CD4-positive, CD25-positive, alpha-beta regulatory T cell (primary cell): ENCODE measurements at places on chromosomes 5 and 9. TPM values are rescaled to one million over a fixed set of nuclear protein-coding genes. Genes with fewer than 3 reads are reported as not detected.

GRCh38 chr9:88991066-88992034, at the start of gene S1PR3:
Gene S1PR3, plus strand, starts transcription at chr9:88991468. Its CDS starts 9,733 bp downstream, at chr9:89001201.
- peaks cover 16% of the 10 kb centered on the region for H3K4me1 ChIP-seq
- DNase-seq, result no peak
- peaks cover 3% of the 10 kb centered on the region for H3K27me3 ChIP-seq
- no peaks in the 10 kb centered on the region for H3K36me3 ChIP-seq
- H3K27ac ChIP-seq, result no peak within 1 kb of the TSS

The SIGMAR1 gene
- polyA plus RNA-seq, result 107 TPM

The WDR38 gene
- not detected for polyA plus RNA-seq

DNA sequence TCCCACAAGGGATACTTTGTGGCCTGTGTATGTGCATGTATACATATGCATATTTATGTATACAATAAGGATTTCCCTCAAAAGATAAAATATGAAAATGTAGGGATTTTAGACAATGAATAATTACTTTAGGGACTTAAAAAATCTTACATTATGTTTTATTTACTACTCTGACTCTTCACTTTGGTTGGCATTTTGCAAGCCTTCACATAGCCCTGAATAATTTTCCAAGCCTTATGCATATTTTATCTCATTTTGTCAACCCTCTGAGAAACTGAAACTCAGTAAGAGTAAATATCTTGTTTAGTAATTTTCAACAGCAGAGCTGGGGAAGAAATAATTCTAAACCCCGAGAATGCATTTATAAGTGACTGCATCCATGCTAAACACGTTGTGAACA, 153.0 kb upstream of the SLC24A2 start:
- no peaks in the 10 kb centered on the region for H3K27me3 ChIP-seq
- H3K4me3 ChIP-seq, result no peak overlapping the region
- H3K36me3 ChIP-seq, result no peaks in the 10 kb centered on the region
- H3K4me1 ChIP-seq, result no peaks in the 10 kb centered on the region
- H3K27ac ChIP-seq, result no peak overlapping the region
- no peak for DNase-seq

The SLC36A2 gene
- polyA plus RNA-seq, result not detected

GRCh38 chr5:1181451-1182359, 19.7 kb upstream of the SLC6A19 start:
- no peaks in the 10 kb centered on the region for H3K27me3 ChIP-seq
- no peak for DNase-seq
- H3K4me3 ChIP-seq, result no peak overlapping the region
- no peaks in the 10 kb centered on the region for H3K36me3 ChIP-seq
- no peak overlapping the region for H3K27ac ChIP-seq

GRCh38 chr5:60568646-60569045, 131.3 kb downstream of the DEPDC1B start:
- no peaks in the 10 kb centered on the region for H3K36me3 ChIP-seq
- no peak overlapping the region for H3K27ac ChIP-seq
- no peaks in the 10 kb centered on the region for H3K27me3 ChIP-seq
- H3K4me1 ChIP-seq, result no peaks in the 10 kb centered on the region
- no peak overlapping the region for H3K4me3 ChIP-seq

The TMEFF1 gene
- not detected for polyA plus RNA-seq

DNA sequence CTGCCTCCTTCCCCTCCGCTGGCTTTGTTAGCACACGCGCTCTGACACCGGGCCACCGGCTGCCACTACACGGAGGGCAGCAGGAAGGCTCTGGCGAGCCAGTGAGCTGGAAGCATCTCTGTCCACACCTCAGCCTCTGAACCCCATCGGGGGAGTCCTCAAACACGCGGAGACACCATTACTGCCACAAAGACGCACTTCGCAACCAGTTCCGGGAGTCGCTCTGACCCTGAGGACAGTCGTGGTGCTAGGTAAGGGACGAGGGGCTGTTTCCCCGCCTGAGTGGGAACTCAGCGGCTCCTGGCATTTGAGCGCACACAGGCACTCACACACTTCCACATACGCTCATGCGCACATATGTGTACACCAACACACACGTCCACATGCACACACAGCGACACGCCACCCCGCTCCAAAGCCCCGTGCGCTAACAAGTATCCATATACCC, 160.0 kb downstream of the C9orf152 start:
- no peaks in the 10 kb centered on the region for H3K27me3 ChIP-seq
- H3K36me3 ChIP-seq, result no peaks in the 10 kb centered on the region
- no peak overlapping the region for H3K27ac ChIP-seq
- no peak for DNase-seq
- H3K4me3 ChIP-seq, result peak overlapping the region; percentile 84

GRCh38 chr5:82309091-82309531, 31.0 kb upstream of the RPS23 start:
- no peak for DNase-seq
- no peaks in the 10 kb centered on the region for H3K27me3 ChIP-seq
- no peaks in the 10 kb centered on the region for H3K36me3 ChIP-seq
- H3K4me3 ChIP-seq, result no peak overlapping the region

The HACD4 gene
- 11.9 TPM for polyA plus RNA-seq

GRCh38 chr5:168952196-168952595, 348.7 kb downstream of the SLIT3 start:
- H3K27ac ChIP-seq, result no peak overlapping the region
- H3K4me1 ChIP-seq, result no peaks in the 10 kb centered on the region
- no peak overlapping the region for H3K4me3 ChIP-seq
- no peak for DNase-seq

The MARCHF3 gene
- 14.1 TPM for polyA plus RNA-seq

GRCh38 chr9:128335914-128336313, 4.4 kb upstream of the SLC27A4 start:
- peaks cover 3% of the 10 kb centered on the region for H3K4me1 ChIP-seq
- H3K4me3 ChIP-seq, result no peak overlapping the region
- no peaks in the 10 kb centered on the region for H3K27me3 ChIP-seq
- no peak for DNase-seq

DNA sequence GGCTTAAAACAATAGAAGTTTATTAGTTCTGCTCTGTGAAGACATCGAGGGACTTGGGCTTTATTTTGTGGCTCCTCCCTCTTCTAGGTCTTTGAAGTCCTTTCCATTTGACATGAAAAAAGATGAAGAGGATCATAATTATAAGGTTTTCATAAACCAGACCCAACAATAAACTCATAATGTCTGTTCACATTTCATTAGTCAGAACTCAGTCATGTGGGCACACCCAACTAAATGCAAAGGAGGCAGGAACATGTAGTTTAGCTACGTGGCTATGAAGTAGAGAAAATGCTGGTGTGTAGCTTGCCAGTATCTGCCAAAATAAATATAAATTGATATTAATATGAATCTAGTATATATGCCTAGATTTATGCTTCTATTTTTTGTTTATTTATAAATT, 393.9 kb upstream of the C9orf72 start:
- H3K4me1 ChIP-seq, result no peaks in the 10 kb centered on the region
- no peak overlapping the region for H3K4me3 ChIP-seq
- H3K27ac ChIP-seq, result no peak overlapping the region

GRCh38 chr5:163190784-163191183, 246.6 kb upstream of the CCNG1 start:
- no peaks in the 10 kb centered on the region for H3K4me1 ChIP-seq
- no peaks in the 10 kb centered on the region for H3K36me3 ChIP-seq
- no peak overlapping the region for H3K4me3 ChIP-seq
